ENCODE measurements at places on chromosomes 16 and 17.
A peak's percentile ranks its signal among the peaks of the same experiment; 100 is the strongest.

GRCh38 chr16:52591934-52592592, 45.1 kb upstream of the TOX3 start:
- no peak for DNase-seq

DNA sequence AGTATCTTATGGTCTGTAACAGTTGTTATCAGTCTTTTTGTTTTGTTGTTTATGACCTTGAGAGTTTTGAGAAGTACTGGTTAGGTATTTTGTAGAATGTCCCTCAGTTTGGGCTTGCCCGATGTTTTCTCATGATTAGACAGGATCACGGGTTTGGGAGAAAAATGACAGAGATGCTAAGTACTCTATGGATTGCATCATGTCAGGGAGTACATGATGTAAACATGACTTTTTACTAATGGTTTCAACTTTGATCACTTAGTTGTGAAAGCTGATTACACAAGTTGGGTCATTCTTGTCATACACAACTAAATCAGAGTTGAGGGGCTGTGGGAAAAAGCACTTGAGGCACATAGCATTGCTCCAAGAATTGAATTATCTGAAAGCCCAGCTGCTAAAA, 94.7 kb upstream of the SIAH1 start:
- DNase-seq = no peak

- no peak for DNase-seq
Measured at GRCh38 chr17:60134396-60135150, 15.2 kb upstream of the CA4 start.

- DNase-seq = no peak
Measured at GRCh38 chr16:26976873-26977272, 89.9 kb upstream of the C16orf82 start.

GRCh38 chr16:9095656-9096397, 4.4 kb downstream of the HAPSTR1 start:
- no peak for DNase-seq

GRCh38 chr16:86824751-86825296, 246.5 kb downstream of the FOXL1 start:
- no peak for DNase-seq

- no peak for DNase-seq
Measured at GRCh38 chr16:31471241-31471874, 594 bp upstream of the TGFB1I1 start.

GRCh38 chr17:41779954-41780353, 6.6 kb downstream of the JUP start:
- no peak for DNase-seq

- no peak for DNase-seq
Measured at GRCh38 chr16:49051576-49051975, 230.1 kb downstream of the CBLN1 start.

DNA sequence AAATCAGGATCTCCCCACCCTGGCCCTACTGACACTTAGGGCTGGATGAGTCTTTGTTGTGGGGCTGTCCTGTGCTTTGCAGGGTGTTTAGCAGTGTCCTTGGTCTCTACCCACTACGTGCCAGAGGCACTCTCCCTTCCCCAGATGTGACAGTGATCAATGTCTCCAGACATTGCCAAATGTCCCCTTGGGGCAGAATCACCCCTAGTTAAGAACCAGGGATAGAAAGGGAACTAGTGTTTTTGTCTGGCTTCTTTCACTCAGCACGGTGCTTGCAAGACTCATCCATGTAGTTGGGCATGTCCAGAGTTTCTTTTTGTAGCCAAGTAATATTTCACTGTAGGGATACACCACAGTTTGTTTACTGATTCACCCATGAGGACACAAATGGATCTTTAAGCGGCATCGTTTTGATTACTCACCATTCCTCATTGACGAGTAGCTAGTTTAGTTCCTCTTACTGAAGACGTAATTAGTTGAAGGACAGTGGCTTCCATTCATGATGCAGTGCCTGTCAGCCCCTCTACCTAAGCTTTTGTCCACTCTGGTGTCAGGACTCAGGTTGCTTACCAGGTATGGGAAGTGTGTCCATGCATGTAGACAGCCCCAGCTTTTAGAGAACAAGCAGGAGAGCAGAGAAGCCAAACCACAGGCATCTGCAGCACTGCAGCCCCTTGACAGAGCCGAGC, 26.0 kb upstream of the ITGB4 start:
- peak; percentile 93 for DNase-seq

- no peak for DNase-seq
Measured at GRCh38 chr17:80387071-80387470, 27.9 kb upstream of the ENDOV start.

GRCh38 chr17:29058391-29058790, 15.4 kb downstream of the PIPOX start:
- no peak for DNase-seq

GRCh38 chr17:72822358-72823023, 270.0 kb downstream of the SLC39A11 start:
- DNase-seq = no peak

DNA sequence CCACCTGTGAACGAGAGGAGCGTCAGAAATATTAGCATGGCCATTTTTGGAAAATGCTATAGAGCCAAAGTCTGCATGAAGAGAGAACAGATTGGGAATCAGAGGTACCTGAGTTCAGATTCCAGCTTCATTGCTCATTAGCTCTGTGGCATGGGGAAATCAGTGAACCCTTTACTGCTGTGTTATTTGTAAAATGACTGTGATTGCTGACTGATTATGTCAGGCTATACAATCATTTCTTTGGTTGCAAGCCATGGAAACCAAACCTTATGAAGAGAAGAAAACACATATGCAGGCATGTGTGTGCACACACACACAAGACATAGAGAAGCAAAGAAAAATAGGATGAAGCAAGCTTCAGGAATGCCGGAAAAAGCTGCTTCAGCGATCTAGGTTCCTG, 101.4 kb upstream of the HSBP1 start:
- no peak for DNase-seq

GRCh38 chr16:15446901-15447300, 12.5 kb downstream of the BMERB1 start:
- no peak for DNase-seq

Measured in keratinocyte (primary cell).